ENCODE measurements at places on chromosomes 2 and 18. TPM values are rescaled to one million over a fixed set of nuclear protein-coding genes. Genes with fewer than 3 reads are reported as not detected.

C2orf15 gene
- 1.0 TPM for total RNA-seq

DAPL1 gene
- not detected for total RNA-seq

GLB1L gene
- total RNA-seq: 4.1 TPM

DSG1 gene
- not detected for total RNA-seq

ARHGEF33 gene
- total RNA-seq: 0.20 TPM

GPC1 gene
- 3.3 TPM for total RNA-seq

NEU2 gene
- total RNA-seq: not detected

B4GALT6 gene
- 1.7 TPM for total RNA-seq

CYTIP gene
- 358 TPM for total RNA-seq
